GM12878 (cell line): ENCODE measurements at places on chromosomes 2 and 18. TPM values are rescaled to one million over a fixed set of nuclear protein-coding genes. Genes with fewer than 3 reads are reported as not detected.

Gene APCDD1
- total RNA-seq: not detected in 2 replicates

Gene REL
- 49.3 and 52.4 TPM in 2 replicates for total RNA-seq

Gene MAP3K19
- total RNA-seq: not detected in 2 replicates

Gene TNFAIP6
- total RNA-seq: 0.82 and 1.3 TPM in 2 replicates

Gene CXCR2
- 0.36 TPM in 1 of 2 replicates, not detected in the other for total RNA-seq

Gene TUBA3E
- total RNA-seq: not detected in 2 replicates

Gene C1D
- 18.9 and 20.2 TPM in 2 replicates for total RNA-seq

Gene ASXL3
- total RNA-seq: 0.15 TPM in 1 of 2 replicates, not detected in the other

Gene CFAP221
- not detected in 2 replicates for total RNA-seq

Gene PLEKHB2
- total RNA-seq: 24.9 and 25.0 TPM in 2 replicates

Gene IL1A
- 6.1 and 6.6 TPM in 2 replicates for total RNA-seq

Gene CCDC148
- not detected in 2 replicates for total RNA-seq

- no peak for DNase-seq
These were observed 117.1 kb upstream of the SP5 start for GRCh38 chr2:170598067-170598395.

- peak; percentile 34 for DNase-seq
These were observed 71.1 kb downstream of the MGAT5 start for GRCh38 chr2:134324947-134325346.

GRCh38 chr2:149586898-149587219, 716 bp downstream of the MMADHC start:
- no peak for DNase-seq

GRCh38 chr2:119741868-119742267, 17.9 kb upstream of the PTPN4 start:
- no peak for DNase-seq

- no peak for DNase-seq
These were observed 48.2 kb upstream of the EML6 start for GRCh38 chr2:54675281-54675680.

- DNase-seq: no peak
These were observed 33.5 kb upstream of the SPRED2 start for GRCh38 chr2:65465857-65466256.

DNA sequence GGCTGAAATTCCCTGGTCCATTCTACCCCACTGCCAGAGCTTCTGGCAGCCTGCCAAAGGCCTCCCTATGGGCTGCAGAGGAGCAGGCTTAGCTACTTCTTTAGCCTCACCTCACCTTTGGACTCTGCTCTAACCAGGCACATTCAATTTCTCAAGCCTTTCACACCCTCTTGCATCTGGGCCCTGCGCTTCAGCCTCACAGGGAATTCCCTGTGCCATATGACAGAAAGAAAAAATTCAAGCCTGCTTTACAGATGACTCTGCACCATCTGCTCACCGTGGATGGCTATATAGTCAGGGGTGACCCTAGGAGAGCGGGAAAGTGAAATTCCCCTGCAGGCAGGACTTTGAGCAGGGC, 62.5 kb downstream of the REEP1 start:
- peak; percentile 60 for DNase-seq

GRCh38 chr2:70887550-70888246, 48.0 kb upstream of the ATP6V1B1 start:
- no peak for DNase-seq

GRCh38 chr2:25103287-25103871, 61.5 kb downstream of the EFR3B start:
- DNase-seq: no peak

GRCh38 chr18:76169733-76170132, 325.3 kb downstream of the ZNF516 start:
- DNase-seq: no peak

DNA sequence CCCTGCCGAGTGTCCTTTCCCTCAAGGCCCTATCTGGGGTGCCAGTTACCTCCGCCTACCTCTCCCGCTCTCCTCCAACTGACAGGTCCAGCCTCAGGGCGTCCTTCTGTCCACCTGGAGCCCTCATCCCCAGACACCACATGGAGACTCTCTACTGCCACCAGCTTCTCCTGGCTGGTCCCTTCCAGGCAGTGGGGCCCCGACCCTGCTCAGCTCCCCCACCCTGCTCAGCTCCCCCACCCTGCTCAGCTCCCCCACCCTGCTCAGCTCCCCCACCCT, 74.0 kb upstream of the ODC1 start:
- no peak for DNase-seq

- no peak for DNase-seq
These were observed 14.4 kb upstream of the PIK3C3 start for GRCh38 chr18:41940506-41941215.

DNA sequence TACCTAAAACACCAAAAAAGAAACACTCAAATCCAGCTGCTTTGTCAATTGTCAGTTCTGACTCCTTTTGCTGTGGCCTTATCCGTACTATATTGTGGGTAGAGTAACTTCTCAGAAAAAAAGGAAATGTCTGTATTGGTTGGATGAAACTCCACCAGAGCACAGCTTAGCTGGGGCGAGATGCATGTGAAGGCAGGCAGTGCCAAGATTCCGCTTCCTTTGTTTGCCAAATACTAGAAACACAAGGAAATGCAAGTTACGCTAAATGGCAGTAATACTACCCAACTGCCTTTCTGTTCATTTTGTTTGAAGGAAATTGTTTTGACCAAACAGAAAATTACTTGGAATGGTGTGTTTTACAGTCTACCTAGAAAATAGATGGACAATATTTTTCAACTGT, 10.0 kb downstream of the KLF11 start:
- DNase-seq: no peak

GRCh38 chr2:234293973-234294372, 202.9 kb downstream of the ARL4C start:
- DNase-seq: no peak

DNA sequence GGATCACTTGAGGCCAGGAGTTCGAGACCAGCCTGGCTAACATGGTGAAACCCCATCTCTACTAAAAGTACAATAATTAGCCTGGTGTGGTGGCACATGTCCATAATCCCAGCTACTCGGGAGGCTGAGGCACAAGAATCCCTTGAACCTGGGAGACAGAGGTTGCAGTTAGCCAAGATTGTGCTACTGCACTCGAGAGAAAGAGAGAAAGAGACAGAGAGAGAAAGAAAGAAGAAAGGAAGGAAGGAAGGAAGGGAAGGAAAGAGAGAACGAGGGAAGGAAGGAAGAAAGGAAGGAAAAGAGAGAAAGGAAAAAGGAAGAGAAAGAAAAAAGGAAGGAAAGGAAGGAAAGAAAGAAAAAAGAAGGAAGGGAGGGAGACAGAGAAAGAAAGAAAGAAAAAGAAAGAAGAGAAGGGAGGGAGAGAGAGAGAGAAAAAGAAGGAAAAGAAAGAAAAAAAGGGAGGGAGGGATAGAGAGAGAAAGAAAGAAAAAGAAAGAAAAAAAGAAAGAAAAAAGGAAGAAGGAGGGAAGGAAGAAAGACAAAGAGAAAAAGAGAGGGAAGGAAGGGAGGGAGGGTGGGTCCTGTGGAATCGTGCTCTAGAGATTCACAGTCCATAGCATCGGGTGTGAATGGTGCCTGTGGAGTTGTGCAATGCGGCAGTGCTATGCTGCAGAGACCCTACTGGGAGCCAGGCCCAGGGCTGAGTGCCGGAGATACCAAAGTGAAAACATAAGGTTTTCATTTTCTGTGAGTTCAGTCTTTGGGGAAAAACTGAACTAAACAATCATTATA, 4.6 kb upstream of the SDC1 start:
- DNase-seq: no peak

DNA sequence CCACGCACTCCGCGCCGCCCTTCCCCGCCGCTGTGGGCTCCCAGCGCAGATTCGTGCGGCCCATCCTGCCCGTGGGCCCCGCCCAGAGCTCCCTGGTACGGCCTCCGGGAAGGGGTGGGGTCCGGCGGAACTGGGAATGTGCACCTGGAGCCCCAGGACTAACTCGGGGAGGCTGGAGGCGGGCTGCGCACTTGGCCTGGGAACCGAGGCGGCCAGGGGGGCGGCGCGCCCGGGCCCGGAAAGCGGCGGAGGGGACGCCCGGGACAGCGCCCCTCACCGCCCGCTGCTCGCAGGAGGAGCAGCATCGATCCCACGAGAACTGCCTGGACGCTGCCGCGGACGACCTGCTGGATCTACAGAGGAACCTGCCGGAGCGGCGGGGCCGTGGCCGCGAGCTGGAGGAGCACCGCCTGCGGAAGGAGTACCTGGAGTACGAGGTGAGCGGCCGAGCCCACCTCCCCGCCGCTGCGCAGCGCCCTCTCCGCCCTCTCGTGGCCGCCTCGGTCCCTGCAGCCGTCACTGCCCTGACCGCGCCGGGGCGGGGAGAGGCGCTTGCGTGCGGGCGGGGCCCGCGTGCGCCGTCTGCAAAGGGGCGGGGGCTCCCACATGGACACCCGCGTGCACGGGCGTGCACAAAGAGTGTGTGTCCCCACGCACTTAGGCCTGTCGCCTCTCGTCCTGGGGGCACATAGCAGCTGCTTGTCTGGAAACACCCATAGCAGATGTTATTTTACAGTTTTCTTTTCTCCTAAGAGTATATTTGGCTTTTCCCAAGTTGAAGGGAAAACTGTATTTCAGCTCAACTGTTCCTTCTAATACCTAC, 25.2 kb downstream of the PSD4 start:
- no peak for DNase-seq

DNA sequence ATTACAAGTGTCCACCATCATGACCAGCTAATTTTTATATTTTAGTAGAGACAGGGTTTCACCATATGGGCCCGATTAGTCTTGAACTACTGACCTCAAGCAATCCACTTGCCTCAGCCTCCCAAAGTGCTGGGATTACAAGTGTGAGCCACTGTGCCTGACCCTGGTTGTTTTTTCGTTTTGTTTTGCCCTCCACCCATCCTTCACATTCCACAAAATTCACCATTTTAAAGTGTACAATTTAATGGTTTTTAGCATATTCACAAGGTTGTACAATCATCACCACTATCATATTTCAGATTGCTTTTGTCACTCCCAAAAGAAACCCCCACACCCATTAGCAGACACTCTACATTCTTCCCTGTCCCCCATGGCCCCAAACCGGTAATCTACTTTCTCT, 215.0 kb downstream of the TPGS2 start:
- DNase-seq: no peak

DNA sequence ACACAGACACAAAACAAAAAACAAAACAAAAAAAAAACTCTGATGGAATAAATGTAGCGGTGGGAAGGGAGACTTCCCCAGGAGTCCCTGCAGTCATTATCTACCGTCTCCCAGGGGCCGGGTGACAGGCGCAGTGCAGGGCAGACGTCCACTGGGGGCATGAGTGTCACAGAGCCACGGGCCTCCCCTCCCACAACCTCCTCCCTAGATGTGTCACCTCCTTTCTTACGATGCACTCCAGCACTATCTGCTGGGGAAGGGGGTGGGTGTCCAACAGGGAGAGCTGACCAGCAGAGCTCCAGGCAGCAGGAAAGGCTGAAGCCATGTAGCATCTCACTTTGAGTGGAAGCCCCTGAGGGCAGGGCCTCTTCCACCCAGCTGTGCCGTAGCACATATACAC, 84.5 kb downstream of the LONRF2 start:
- no peak for DNase-seq

GRCh38 chr2:113283704-113284284, 5.1 kb upstream of the PAX8 start:
- no peak for DNase-seq
